Non-pigmented ciliary epithelial cell (primary cell): ENCODE measurements at places on chromosomes 2 and 18.

GRCh38 chr2:203062126-203062525, 47.5 kb downstream of the NBEAL1 start:
- DNase-seq: peak; percentile 11

DNA sequence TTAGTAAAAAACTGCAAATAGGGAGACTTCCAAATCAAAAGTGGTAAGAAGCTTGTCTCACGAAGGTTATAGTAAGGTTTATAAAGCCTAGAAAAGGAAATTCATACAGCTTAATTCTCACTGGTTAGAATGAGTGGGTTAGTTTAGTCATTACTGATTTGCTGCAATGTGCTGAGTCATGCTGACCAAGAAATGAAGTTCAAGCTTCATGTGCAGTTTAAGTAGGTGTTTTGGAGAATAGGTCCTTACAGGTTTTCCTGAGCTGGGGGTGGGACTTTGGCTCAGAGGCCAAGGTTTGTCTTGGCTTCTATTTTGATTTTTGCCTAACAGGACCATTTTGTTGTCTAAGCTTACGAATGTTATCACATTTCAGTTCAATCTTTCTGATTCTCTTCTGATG, 15.1 kb downstream of the CLIP4 start:
- no peak for DNase-seq

DNA sequence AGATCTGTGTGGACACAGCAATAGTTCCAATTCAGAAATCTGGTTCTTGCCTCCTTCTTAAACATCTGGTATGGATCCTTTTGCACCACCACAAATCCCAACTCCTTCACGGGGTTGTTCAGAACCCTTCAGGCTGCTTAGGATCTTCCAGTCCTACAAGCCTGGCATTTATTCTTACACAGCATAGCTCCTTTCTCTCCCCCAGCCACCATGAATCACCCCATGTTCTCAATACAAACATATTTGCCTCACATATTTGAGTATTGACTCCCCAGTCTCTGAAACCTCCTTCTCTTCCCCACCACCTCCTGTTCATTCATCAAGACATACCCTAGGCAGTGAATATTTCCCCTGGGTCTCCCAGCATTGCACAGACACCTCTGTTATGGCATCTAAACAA, 155.2 kb downstream of the ALK start:
- peak; percentile 43 for DNase-seq

DNA sequence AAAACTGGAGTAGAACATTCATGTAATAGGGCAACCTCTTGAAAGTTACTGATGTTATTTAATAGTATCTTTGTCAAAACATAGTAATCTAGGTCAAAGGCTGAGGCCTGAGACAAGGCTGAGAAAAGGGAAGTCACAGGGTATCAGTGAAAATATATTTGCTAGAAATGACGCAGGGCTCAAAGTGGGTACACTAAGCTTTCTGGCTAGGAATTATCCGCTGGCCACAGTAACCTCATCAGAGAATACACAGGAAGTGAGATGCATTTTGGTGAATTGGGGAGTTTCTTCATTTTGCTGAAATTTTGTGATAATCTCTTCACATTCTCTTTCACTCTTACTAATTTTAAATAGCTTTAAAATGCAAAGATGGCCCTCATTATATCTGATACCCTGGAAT, 206.8 kb downstream of the OTX1 start:
- no peak for DNase-seq

- DNase-seq: no peak
Measured at GRCh38 chr2:254241-254640, 9.6 kb downstream of the SH3YL1 start.

GRCh38 chr2:86584151-86584913, 21.1 kb upstream of the CHMP3 start:
- no peak for DNase-seq

- DNase-seq: no peak
Measured at GRCh38 chr2:7673853-7674252, 756.6 kb downstream of the RNF144A start.

GRCh38 chr2:31140151-31140550, 1.9 kb upstream of the GALNT14 start:
- DNase-seq: no peak

DNA sequence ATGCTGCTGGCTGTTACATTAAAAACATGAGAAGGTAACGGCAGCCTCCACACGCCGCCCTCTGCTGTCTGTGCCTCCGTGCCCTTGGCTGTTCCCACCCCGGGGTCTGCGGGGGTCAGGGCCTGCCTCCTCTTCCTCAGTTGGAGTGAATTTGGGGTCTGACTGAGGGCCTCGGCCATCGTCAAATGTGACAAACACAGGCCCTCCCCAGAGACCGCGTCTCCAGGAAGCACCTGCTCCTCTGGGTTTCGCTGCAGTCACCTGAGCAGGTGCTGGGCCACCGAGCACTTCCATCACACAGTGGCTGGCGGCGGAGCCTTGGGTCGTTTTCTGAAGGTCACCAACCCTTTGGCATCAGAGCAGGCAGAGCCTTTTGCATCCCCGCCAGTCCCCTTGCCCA, 70.9 kb downstream of the NFATC1 start:
- no peak for DNase-seq

- DNase-seq: no peak
Measured at GRCh38 chr2:236888794-236889780, 196.6 kb upstream of the COPS8 start.

GRCh38 chr2:67522148-67522547, 125.0 kb downstream of the ETAA1 start:
- no peak for DNase-seq

DNA sequence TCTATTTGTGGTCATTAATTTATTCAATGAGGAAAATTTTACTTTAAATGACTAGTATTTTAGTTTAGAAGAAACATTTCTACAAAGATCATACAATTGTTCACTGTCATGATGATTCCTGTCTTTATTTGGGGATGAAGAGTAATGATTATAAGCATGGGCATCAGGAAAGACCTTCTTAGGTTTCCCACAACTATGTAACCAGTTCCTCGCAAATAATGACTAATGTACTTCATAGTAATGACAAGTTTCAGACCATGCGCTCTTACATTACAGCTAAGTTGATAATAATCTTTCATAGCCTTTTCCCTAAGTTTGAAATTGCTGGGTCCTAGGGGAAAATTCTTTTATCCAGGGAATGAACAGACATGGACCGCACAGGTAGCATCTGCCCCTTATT, 90.5 kb downstream of the MYO5B start:
- no peak for DNase-seq

DNA sequence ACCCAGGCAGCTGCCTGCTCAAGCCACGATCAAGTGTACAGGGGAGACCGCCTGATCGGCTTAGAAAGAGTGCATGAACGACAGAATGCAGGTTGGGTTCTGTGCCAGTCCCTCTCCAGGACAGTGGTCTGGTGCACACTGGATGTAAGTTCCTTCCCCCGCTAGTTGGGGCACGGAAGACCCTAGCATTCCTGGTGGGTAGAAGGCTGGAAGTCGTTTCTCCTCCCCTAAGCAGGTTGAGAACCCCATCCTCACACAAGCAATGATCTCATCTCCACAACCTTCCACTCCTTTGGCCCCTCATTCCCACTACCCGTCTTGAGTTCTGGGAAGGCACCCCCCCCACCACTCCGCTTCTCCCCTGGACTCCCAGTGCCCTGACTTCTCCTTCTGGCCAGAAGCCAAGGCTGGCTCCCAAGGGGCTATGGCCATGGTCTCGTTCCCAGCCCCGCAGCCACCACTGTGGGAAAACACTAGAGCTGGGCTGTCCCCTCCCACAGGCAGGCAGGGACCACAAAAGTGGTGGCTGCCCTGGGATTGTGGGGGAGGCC, 1.4 kb upstream of the ANKRD39 start:
- no peak for DNase-seq

GRCh38 chr18:69980509-69980908, 32.8 kb upstream of the CD226 start:
- DNase-seq: no peak

DNA sequence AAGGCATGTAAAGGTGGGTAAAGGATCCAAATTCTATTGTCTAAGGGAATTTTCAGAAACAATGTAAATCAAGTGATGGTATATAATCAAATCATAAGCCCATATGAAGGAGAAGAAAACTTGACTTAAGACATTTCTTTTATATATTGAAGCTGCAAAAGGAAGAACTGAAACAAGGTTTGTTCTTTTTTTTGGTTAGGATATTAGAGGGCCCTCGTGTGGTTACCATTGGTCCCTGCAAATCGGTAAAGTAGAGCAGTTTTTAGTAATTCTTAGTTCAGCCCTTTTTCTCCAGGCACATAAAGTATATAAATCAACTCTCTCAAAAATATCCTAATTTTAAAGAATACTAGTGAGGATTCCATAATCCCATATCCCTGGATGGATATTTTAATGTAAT, 105.6 kb upstream of the STK17B start:
- no peak for DNase-seq

- DNase-seq: no peak
Measured at GRCh38 chr2:230668939-230669303, 43.7 kb upstream of the CAB39 start.

- DNase-seq: no peak
Measured at GRCh38 chr2:166563894-166564293, 69.8 kb upstream of the SCN7A start.

- DNase-seq: no peak
Measured at GRCh38 chr18:76474824-76475223, 20.2 kb downstream of the ZNF516 start.

GRCh38 chr18:79952456-79952995, 1.1 kb upstream of the SLC66A2 start:
- no peak for DNase-seq

- DNase-seq: peak; percentile 35
Measured at GRCh38 chr18:49048396-49049020, 97.7 kb upstream of the SMAD7 start.

DNA sequence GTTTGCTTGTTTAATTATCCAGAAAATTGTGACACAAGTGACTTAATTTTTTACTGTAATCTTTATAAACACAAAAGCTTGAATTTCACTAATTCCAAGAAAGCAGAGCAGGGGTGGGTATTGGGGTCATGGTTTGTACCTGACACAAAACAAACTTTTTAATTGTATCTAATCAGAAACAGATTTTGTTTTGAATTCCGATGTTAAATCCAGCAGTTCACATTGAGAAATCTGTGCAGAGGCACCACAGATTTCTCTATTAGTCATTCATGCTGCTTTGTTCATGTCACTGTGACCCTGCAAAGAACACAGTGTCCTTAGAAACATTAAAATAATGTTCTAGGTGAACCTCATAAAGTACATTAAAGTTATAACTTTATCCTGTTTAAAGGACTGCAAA, 443.4 kb downstream of the NYAP2 start:
- DNase-seq: peak; percentile 27

DNA sequence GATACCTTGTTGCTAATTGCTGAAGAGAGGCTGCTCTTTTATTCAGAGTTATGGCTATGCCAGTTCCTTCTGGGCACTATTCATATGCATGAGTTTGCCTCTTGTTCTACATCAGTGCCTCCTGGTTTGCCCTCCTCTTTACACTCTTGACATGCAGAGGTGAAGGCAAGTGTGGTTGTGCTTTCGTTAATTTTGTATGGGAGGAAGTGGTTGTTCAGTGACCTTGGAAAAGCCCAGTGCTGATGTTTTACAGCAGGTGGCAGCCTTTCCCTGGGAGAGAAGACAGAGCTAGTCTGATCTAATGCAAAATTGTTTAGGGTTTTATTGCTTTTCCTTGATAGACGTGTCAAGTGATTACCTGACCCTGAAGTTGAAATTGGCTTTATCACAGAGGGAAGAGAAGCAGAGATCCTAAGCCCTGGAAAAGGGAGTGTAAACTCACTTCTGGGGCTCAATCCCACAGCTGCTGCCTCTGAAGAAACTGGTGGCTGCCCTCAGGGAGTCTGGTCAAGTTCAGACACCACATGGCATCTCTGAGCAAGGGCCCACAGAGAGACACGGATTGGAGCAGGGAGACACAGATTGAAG, 30.5 kb upstream of the VPS54 start:
- no peak for DNase-seq

DNA sequence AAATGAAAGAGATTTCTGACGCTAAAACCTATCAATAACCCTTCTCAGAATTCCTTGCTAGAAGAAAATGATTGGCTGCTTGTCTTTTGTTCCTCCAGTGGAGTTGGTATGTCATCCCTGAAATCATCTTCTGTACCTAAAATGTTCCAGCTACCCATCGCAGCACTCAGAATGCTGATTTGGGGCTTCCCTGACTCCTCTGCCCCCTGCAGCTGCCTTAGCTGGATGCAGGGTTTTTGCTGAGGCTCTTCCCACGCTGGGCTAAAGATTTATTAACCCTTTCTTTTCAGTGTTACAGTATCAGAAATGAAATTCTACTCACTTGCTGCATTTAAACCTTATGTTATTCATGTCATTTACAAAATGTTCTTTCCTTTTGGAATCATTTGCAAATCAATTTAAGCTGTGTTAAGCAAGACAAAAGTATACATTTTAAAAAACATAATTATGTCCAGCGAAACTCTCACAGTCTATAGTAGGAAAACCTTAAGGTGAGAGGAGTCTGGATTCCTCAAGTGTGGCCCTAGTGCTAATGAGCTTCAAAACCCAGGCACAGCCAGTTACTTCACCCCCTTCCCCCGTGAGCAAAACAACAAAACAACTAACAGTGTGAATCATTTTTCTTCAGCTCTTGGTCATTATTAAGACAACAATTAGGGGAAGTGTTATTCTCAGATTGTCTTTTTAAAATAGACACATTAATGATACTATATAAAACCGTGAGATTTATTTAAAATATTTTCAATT, 32.8 kb downstream of the PKP4 start:
- DNase-seq: no peak

GRCh38 chr2:25894135-25894830, 16.0 kb upstream of the ASXL2 start:
- no peak for DNase-seq

GRCh38 chr2:239818086-239818485, 207.1 kb downstream of the NDUFA10 start:
- DNase-seq: no peak

DNA sequence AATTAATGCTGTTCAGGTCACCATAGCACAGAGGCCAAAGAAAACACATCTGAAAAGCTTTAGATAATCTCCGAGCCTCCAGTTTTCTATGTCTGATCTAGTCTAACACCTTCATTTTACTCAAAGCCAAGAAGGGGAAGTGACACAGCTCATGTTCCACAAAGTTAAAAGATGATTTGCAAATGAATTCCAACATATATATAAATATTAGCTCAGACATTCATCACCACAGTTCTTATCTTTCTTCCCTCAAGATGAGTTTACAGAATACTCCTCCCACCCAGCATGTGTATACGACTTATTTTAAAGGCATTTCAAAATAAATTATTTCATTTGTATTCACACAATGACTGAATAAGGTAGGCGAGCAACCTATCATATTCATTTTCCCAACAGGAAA, 82.4 kb downstream of the AAK1 start:
- peak; percentile 27 for DNase-seq

GRCh38 chr18:56112013-56112749, 524.2 kb upstream of the TCF4 start:
- DNase-seq: peak; percentile 11

DNA sequence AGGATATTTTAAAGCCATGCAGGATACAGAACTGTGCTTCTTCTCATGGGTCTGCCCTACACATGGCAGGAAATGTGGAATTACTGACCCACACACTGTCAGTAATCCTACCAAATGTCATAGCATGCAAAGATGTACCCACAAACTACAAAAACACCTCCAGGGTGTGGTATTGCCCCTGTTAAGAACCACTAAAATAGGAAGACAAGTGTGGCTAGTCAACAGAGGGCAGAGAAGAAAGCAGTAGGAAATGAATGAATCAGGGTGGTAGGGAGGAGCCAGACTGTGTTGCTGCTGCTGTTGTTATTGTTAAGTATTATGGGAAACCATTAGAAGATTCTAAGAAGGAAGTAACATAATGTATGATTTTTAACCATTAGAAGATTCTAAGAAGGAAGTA, 556.7 kb upstream of the ACVR2A start:
- DNase-seq: no peak

GRCh38 chr2:222468346-222468745, 44.0 kb downstream of the SGPP2 start:
- DNase-seq: no peak
